Stimulated activated CD4-positive, alpha-beta T cell treated with anti-CD3 and anti-CD28 coated beads, Interleukin-15, amount 100 ng/mL, for 48 hours (primary cell): ENCODE measurements at places on chromosomes 7 and 10.

GRCh38 chr7:4634166-4634565, 47.9 kb upstream of the FOXK1 start:
- no peak for DNase-seq

GRCh38 chr10:86855513-86855912, 99.1 kb downstream of the BMPR1A start:
- no peak for DNase-seq

DNA sequence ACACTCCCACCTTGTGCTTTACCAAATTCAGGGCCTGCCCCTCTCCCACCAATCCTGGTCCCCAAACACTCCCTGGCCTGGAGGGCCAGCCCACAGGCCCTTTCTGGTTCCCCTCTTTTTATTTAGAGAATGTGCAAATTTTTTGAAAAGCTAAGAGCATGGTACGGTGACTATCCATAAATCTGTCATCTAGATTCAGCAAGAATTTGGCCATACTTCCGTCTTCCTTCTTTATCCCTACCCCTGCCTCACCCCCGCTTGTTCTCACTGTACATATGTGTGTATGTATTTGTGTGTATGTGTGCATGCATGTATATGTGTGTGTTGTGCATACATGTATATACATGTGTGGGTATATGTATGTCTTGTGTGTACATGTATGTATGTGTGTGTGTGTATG, 8.1 kb upstream of the TBRG4 start:
- DNase-seq = no peak

- DNase-seq = no peak
Measured at GRCh38 chr10:114215033-114215432, 24.0 kb upstream of the VWA2 start.

DNA sequence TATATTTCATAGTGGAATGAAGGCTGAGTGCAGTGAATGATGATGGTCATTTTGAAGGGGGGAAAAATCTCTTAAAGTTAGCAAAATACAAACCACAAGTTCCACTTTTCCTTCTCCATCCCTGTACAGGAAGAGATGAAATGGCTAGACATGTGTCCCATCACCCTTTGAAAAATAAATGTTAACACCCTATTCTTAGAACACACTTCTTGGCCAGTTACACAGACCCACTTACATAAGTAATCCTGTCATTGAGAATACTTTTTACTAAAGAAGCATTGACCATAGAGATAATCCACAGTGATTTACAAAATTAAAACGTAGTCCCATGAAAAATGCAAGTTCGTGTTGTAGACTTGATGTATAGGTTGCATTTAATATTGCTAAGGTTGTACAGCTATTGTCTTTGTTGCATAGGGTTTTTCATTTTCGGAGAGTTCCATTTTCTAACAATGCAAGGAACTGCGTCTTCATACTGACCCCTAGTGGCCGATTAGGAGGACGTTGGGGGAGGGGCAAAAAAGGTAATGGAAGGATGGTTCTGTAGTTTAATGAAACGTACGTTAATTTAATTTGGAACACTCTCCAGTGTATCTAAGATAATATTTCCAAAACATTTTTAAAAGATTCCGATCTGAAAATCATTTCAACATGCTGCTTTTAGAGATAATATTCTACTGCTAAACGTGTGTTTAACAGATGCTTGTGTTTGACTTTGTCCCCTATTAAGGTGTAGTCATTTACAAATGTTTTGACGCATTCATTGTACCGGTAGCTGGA, 60.9 kb downstream of the ARMC3 start:
- DNase-seq = peak; percentile 58

DNA sequence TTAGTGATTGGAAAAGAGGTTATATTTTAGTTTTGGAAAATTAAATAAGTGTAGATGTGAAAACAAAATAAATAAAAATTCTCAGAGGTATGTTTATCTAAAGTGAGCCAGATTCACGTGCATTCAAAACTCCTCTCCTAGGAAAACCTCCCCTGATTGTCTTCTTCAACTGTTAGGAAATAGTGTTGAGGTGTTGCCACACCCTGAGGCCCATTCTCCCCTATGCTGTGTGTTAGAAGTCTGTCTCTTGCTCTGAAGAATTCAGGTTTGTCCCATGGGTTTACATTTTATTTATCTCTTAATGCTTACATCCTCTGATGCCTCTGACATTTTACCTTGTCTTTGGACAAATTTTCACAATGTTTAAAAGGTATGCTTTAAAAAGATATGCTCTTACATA, 40.3 kb downstream of the PTPRE start:
- DNase-seq = no peak

DNA sequence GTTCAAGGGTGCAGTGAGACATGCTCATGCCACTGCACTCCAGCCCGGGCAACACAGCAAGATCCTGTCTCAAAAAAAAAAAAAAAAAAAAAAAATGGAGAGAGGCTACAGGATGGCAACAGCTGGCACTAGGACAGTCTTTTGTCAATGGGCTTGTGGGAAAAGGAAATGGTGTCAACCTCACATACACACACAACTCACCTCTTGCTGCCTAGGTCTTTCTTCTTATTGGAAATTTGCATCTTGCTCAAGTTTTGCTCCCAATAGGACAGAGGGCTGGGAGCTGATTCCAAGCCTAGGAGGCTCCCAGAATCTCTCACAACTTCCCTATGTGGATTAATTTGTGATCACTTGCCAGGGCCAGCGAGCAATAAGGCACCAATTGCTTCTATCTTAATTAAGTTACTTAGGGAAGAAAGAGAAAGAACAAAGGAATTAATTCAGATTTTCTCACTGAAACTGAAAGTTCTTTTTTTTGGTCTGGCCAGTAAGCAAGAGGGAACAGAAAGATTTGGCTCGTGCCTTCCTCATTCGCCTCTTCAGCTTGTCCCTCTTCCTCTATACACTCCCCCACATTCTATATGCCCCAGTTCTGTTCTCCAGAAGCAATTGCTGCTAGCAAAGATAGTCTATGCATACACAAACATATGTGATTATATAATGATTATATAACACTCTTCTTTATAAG, 33.8 kb downstream of the MAP3K8 start:
- no peak for DNase-seq

DNA sequence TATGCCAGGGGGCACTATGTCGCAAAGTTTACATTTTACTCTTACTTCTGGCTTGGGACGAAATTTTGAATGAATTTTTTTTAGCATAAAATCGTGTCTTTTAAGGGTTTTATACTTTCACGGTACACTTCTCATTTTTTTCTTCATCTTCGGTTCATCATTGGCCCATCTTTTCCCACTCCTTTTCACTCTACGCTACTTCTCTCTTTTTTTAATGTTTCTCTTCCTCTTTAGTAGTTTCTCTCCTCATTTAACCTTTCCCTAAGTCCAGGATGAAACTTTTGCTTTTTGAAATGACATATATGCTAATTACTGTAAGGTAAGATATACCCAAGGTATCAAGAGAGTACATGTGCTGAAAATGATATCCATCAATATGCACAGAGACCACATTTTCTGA, 39.5 kb downstream of the C7orf33 start:
- DNase-seq = no peak
